Omental fat pad (tissue), 4 donors: ENCODE measurements at places on chromosomes 6 and 20. TPM values are rescaled to one million over a fixed set of nuclear protein-coding genes. Genes with fewer than 3 reads are reported as not detected.

The SNX5 gene
- 106 TPM for total RNA-seq

The FAM83C gene
- total RNA-seq: not detected

The APOM gene
- total RNA-seq: 2.5 TPM

The GABRR1 gene
- not detected for total RNA-seq

The PNLDC1 gene
- total RNA-seq: not detected

The ADAM33 gene
- 75.3 TPM for total RNA-seq

The ZKSCAN4 gene
- total RNA-seq: 2.6 TPM

The HCK gene
- 22.4 TPM for total RNA-seq

The ALDH8A1 gene
- 1.5 TPM for total RNA-seq

The ZNF343 gene
- 14.8 TPM for total RNA-seq

The NOTCH4 gene
- 15.1 TPM for total RNA-seq

The GUCA1A gene
- not detected for total RNA-seq

The NOX3 gene
- total RNA-seq: not detected

The TP53TG5 gene
- total RNA-seq: not detected

The HCRTR2 gene
- not detected for total RNA-seq

The MYO6 gene
- total RNA-seq: 12.7 TPM

The SAMD3 gene
- 1.4 TPM for total RNA-seq

The ZNF311 gene
- 1.9 TPM for total RNA-seq

The BTN1A1 gene
- not detected for total RNA-seq

The RIMS1 gene
- total RNA-seq: 0.63 TPM

The SLC22A2 gene
- not detected for total RNA-seq

The HSPA12B gene
- total RNA-seq: 9.0 TPM

The ZNF334 gene
- total RNA-seq: 7.3 TPM

The COL9A1 gene
- total RNA-seq: not detected

The GNAS gene
- total RNA-seq: 837 TPM

The SLC2A4RG gene
- total RNA-seq: 42.0 TPM

The POLR3F gene
- 10.1 TPM for total RNA-seq

The JPH2 gene
- 2.6 TPM for total RNA-seq

The KIZ gene
- 33.7 TPM for total RNA-seq

The PSORS1C2 gene
- total RNA-seq: not detected

The SLC35F1 gene
- 2.7 TPM for total RNA-seq

The CUL9 gene
- total RNA-seq: 27.4 TPM

The MRS2 gene
- total RNA-seq: 27.5 TPM

The ZC2HC1B gene
- total RNA-seq: not detected

The TSPYL4 gene
- 13.4 TPM for total RNA-seq

The DEFB129 gene
- total RNA-seq: not detected

The EEF1A2 gene
- 2.8 TPM for total RNA-seq

The RBCK1 gene
- 88.1 TPM for total RNA-seq

The OLIG3 gene
- total RNA-seq: not detected

The GSTA3 gene
- total RNA-seq: not detected

The MC3R gene
- not detected for total RNA-seq

The FHL5 gene
- total RNA-seq: 12.9 TPM

The VEGFA gene
- 656 TPM for total RNA-seq

The PRKN gene
- total RNA-seq: 10.5 TPM

The EDEM2 gene
- total RNA-seq: 37.4 TPM

The MUCL3 gene
- not detected for total RNA-seq

The SUN5 gene
- not detected for total RNA-seq

The CTSZ gene
- 242 TPM for total RNA-seq

The CALHM4 gene
- total RNA-seq: not detected

The NT5DC1 gene
- 8.3 TPM for total RNA-seq

The KATNA1 gene
- total RNA-seq: 30.4 TPM

The GPR63 gene
- total RNA-seq: 1.7 TPM

The USP49 gene
- total RNA-seq: 2.3 TPM

The PREX1 gene
- 36.8 TPM for total RNA-seq

The GJA1 gene
- 131 TPM for total RNA-seq

The BRD2 gene
- total RNA-seq: 257 TPM
